ENCODE measurements at places on chromosomes 1 and 21.

- DNase-seq, result no peak
Observed at GRCh38 chr1:96588416-96588995, 133.1 kb upstream of the PTBP2 start.

- DNase-seq, result no peak
Observed at GRCh38 chr21:43904331-43904781, 39.3 kb downstream of the AGPAT3 start.

GRCh38 chr21:42724226-42724920, 71.0 kb downstream of the PDE9A start:
- DNase-seq, result peak; percentile 83

DNA sequence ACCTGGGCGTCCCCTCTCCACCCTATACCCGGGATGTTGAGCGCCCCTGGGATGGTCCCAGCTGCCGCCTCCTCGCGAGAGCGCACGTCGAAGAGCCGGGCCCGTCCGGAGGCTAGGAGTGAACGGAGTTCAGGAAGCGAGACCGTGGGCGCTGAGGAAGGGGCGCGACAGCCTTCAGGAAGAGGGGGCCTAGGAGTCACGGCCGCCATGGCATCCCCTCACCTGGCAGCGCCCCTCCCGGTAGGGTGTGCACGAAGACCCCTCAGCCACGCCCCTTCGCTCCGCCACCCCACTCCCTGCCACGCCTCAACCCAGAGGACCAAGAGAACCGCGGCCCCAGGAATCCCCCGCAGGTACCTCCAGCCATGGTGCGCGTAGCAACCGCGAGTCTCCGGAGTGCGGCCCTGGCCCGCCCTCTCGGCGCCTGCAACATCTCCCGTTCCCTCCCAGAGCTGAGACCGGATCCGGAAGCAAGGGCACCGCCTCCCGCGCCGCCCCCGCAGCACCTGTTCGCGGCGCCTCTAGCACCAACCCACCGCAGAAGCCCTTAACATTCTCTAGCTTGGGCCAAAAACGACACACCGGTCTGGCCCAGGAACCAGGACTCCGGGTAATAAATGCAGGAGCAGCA, at the start of gene TSTD1:
Gene TSTD1, minus strand, starts transcription at position 442 of the 631 bp plus-strand sequence. Its CDS starts 75 bp downstream, at position 367.
- no peak for DNase-seq

GRCh38 chr1:201020721-201021629, 2.5 kb downstream of the KIF21B start:
- DNase-seq, result no peak

GRCh38 chr21:42973309-42973990, 912 bp upstream of the PKNOX1 start:
- no peak for DNase-seq

GRCh38 chr1:98113811-98114210, 193.0 kb upstream of the DPYD start:
- no peak for DNase-seq

DNA sequence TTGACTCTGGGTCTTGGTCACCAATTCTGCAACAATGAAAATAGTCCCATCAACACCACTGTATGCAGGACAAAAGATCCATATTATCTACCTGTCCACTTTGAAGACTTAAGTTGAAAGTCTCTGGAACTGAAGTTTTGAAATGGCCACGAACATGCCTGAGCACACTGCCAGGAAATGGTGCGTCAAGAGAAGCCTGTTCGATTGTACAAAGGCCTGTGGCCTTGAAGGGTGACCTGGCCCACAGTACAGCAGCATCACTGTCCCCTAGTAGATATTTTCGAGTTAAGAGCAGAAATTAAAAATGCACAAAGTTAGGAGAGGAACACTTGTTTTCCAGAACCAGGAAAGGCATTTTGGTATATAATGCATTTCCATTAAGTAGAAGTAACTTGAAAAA, 78.5 kb downstream of the BACH1 start:
- DNase-seq, result no peak

GRCh38 chr1:93770640-93771039, 89.0 kb upstream of the BCAR3 start:
- DNase-seq, result no peak

All from AG10803 (cell line).